ENCODE measurements at places on chromosomes 3 and 15.

DNA sequence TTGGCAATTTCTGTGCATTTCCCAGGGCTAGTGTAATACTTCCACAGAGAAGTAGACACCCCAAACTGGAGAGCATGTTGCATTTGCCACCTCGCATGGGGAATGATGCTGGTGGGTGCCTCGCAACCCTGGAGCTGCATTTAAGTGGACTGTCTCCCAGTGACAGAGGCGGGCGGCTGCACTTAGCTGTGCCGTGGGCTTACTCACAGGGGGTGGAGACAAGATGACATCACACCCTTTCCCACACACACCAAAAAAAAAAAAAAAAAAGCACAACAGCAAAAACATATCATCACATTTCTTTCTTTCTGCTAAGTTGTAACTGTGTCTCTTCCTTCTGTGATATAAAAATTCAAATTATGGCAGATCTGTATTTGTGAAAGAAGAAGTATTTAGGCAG, at the start of gene ABI3BP:
ABI3BP (minus strand) TSS at position 113 of the 400 bp plus-strand sequence; CDS start at position 76, 37 bp downstream.
- DNase-seq: no peak

DNA sequence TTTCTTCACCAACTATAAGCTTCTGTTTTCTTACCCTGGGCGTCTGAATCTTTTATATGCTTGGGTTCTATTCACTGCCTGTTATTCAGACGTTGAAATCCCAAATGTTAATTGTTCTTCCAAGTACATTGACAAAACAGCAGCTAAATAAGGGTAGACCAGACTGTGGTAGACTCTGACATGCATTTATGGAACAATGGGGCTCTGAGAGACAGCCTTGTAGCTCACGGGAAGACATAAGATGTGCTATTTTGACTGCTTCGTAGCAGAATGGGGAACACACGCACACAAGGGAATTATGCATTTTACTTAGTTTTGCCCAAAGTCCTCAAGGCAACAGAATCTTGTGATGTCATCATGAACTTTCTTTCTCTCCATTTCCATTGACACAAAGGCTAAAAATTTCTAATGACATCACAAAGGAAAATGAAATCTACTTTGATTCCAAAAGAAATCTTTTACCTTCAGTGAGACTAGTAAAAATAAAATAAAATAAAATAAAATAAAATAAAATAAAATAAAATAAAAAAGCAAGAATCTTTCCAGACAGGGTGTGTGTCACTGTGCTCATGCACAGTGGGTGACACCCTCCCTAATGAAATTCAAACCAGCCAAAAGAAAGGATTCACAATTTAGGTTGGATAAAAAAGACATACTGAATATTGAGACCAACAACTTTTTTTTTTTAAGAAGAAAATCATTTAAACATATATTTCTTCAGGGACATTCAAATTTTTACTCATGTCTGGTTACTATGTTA, 346.6 kb downstream of the ZBTB20 start:
- no peak for DNase-seq

DNA sequence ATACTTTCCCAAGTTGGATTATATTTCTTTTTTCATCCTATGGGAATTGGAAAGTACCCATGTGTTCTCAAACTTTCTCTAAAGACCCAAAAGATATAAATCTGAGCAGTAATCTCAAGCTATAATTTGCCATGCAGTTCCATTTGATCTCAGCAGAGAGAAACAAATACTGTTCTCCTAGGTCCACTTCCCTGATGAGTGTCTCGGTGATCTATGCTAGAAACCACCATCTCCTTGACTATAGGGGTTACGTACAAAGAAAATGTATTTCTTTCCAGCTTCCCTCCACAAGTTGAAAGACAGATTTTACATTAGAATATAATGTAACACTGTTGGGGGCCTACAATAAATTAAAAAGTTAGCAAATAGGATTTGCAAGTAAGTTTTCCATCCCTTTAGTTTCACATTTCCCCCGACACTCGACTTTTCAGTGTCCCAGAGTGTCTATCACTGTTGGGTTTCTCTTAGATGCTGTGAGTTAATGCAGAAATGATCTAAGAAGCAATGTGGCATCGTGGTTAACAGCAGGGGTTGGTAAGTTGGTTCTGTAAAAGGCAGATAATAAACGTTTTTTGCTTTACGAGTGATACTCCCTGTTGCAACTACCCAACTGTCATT, 465.1 kb upstream of the CFAP20DC start:
- DNase-seq: no peak

DNA sequence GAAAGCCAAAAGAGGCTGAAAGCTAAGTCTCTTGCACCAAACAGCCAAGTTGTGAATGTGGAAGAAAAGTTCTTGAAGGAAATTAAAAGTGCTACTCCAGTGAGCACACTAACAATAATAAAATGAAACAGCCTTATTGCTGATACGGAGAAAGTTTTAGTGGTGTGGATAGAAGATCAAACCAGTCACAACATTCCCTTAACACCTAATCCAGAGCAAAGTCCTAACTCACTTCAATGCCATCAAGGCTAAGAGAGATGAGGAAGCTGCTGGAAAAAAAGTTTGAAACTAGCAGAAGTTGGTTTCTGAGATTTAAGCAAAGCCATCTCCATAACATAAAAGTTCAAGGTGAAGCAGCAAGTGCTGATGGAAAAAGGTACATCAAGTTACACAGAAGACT, 288.8 kb upstream of the RARB start:
- DNase-seq: no peak
